ENCODE measurements at places on chromosomes 2 and 18.

DNA sequence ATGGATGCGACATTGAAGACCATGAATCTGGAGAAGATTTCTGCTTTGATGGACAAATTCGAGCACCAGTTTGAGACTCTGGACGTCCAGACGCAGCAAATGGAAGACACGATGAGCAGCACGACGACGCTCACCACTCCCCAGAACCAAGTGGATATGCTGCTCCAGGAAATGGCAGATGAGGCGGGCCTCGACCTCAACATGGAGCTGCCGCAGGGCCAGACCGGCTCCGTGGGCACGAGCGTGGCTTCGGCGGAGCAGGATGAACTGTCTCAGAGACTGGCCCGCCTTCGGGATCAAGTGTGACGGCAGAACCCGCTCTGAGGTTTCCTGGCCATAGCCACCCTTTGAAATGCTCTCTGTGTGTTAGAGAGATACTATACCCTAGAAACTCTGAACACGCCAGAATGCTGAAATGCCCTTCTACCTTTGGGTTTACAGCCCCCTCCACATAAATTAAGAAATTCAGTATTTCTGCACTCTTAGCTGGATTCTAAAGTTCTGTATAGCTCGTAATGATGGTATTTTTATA, 659 bp downstream of the CHMP1B start:
- DNase-seq = peak; percentile 48

GRCh38 chr18:50819027-50819727, 639 bp downstream of the MRO start:
- DNase-seq = peak; percentile 18

DNA sequence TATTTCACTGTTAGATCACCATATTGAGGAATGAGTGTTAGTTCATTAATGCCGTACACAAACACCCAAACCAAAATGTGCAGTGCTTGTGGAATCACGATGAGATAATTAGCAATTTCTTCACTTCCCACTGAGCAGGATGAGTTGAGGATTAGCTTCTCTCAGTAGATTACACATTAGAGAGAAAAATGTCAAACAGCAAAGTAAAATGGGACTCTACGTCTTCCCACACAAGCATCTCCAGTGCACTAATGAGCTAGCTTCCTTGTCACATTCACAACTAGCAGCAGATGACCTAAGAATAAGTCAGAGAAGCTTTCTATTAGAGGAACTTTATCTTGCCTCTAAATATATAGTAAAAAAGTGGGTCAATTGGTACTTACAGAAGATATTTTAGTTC, 926.9 kb downstream of the TSN start:
- no peak for DNase-seq

GRCh38 chr18:13560306-13560705, 166.1 kb downstream of the FAM210A start:
- no peak for DNase-seq

GRCh38 chr18:34650121-34650545, 60.0 kb upstream of the DTNA start:
- peak; percentile 29 for DNase-seq

DNA sequence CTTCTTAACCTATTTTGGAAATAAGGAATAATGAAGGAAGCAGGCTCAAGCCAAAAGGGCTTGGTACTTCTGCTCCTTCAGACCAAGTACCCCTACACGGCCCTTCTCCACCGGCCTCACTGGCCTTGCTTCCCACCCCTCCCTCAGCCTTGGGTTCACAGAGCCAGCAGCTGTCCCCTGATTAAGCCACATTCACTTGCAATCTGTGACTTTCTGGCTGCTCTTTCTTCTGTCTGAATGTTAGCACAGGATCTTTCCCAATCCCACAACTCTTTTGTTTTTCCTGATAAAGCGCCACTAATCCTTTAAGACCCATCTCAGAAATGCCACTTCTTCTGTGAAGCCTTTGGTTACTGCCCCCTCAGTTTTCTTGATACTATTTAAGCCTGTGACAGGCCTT, 52.4 kb downstream of the REEP1 start:
- DNase-seq = no peak
